ENCODE measurements at places on chromosomes 7 and 10.

GRCh38 chr10:48983648-48984351 is 44.2 kb upstream of the LRRC18 start:
- no peak for DNase-seq

DNA sequence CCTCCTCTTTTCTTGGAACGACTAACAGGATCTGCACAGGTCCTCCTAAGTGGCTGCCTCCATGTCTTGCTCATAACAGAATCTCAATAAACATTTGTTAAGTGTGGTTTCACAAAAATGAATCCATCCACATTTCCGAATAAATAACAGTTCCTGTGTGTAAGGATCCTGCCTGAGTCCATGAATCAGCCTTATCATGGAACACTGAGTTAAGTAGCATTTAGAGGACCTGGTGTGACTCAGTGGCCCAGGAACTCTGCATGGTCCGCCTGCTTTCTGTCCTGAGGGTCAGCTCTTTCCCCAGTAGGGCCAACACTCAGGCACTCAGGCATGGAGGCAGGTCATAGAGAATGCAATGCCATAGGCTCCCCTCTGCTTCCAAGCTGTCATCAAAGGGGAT is 15.8 kb upstream of the C10orf90 start:
- DNase-seq: no peak

DNA sequence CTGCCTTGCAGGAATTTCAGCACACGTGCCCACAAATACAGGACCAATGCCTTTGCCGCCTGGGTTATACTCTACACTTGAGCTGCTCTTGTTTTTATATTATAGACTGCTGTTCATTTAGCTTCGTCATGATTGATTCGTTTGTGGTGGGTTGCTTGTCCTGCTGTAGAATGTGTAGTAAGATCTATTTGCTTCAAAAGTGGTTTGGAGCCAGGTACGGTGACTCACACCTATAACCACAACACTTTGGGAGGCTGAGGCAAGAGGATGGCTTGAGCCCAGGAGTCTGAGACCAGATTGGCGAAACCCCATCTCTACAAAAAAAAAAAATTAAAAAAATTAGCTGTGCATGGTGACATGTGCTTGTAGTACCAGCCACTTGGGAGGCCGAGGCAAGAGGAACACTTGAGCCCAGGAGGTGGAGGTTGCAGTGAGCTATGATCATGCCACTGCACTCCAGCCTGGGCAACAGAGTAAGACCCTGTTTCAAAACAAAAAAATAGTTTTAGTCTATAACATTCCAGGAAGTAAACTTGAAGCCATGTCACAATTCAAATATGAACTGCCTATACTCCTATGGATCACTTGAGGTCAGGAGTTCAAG is 9.0 kb upstream of the RHBDD2 start:
- no peak for DNase-seq

GRCh38 chr7:1611708-1612241 is 41.9 kb upstream of the PSMG3 start:
- DNase-seq: no peak

GRCh38 chr7:76315364-76315763 is 12.9 kb downstream of the HSPB1 start:
- no peak for DNase-seq

DNA sequence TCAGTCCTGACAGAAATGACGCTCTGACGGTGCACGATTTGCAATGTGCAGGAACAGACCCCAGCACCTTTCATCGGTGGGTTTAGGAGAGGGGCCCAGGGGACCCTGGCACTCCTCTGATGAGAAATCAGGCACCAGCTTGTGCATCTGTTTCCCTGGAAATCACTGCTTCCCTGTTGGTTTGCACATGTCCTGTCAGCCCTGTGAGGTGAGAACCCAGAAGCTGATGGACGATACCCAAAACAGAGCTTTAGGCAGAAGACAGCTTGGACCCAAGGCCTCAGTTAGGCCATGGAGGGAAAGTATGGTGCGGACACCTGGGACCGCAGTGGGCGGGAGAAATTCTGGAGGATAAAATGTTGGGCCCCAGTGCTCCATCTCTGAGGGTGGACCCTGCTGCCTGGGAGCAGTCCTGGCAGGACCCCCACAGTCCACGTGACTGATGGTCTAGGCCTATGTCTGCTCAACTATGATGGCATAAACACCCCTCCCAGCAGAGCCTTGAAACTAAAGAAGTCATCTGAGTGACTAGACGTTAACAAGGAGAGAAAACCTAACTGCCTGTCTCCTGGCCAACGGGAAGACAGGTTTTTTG is 242.8 kb downstream of the PTPRN2 start:
- no peak for DNase-seq

DNA sequence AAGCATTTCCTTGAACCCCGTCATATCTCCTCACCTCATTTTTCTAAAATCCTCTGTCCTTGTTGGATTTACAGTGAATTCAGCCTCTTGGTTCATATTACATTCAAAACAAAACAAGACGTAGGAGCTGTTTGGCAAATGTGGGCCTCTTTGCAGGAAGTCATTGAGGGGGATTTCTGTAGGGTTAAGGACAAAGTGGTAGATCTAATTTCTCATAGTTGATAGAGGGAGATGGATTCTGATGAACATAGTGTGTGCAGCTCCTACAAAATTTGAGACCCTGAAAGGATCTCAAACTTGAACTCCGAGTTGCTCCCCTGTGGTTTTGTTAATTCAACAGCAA is 682 bp downstream of the TBXAS1 start:
- no peak for DNase-seq

- no peak for DNase-seq
Measured at GRCh38 chr10:131651674-131652437, 249.0 kb upstream of the PPP2R2D start.

- DNase-seq: no peak
Measured at GRCh38 chr10:102948176-102948575, 30.1 kb downstream of the CNNM2 start.

DNA sequence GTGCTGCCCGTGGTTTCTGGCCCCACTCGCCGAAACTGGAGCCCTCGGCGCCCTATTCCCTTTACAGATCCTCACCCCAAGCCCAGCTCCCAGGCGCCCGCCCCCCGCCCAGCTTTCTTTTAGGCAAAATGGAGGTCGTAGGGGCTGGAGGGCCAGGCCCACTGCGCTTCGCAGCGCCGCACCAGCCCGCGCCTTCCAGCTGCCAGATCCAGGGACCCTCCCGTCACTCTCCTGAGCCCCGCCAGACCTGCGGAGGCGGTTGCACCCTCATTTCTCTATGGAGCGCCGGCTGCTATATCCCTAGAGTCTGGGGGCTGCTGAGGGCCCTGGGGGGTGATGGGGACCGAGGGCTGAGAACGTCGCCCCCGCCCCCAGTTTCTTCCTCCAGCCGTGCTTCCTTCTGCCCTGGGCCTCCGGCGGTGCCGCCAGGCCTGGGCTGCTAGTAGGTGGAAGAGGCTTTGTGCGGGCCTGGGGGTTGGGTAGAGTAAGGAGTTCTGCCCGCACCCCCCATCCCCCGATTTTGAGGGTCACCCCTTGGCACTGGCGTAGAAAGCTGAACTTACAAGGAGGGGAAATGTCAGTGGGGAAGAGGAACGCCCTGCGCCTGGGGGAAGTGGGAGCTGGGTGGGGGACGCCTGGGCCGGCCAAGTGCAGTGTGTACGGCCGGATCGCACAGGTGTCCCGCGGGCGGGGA is 1.0 kb downstream of the GNB2 start:
- DNase-seq: no peak

- DNase-seq: no peak
Measured at GRCh38 chr7:114976666-114977065, 54.8 kb downstream of the MDFIC start.

- no peak for DNase-seq
Measured at GRCh38 chr7:35549781-35550180, 145.2 kb downstream of the HERPUD2 start.

DNA sequence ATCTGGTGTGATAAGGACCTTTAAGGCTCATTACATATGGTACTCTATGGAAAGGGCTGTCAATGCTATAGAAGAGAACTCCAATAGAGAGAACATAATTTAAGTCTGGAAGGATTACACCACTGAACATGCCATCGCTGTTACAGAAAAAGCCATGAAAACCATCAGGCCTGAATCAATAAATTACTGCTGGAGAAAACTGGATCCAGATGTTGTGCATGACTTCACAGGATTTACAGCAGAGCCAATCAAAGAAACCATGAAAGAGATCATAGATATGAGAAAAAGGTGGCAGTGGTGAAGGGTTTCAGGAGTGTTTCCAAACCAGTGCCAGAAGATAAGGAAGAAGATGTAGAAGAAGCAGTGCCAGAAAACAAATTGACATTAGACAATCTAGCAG is 18.9 kb upstream of the GPR22 start:
- no peak for DNase-seq

DNA sequence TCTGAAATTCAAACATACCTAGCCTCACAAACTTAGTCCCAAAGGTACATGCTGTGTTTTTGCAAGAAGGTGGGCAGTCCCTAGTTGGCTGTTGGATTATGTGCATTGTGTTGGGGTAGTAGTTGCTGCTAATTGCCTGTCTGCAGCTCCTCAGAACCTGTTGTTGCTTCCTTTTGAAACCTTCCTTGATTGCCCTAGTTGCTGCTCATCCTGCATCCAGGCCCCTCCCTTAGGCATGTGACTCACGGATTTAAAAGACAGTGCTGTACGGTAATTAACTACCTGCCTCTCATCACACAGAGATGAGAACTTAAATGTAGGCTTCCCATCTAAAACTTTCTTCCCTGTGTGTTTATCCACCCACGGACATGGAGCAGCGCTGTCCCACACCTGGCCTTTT is 67.7 kb downstream of the BMPR1A start:
- DNase-seq: no peak

GRCh38 chr7:39720586-39720985 is 97.2 kb downstream of the RALA start:
- DNase-seq: no peak

- no peak for DNase-seq
Measured at GRCh38 chr7:99788554-99788953, 4.6 kb upstream of the CYP3A4 start.

DNA sequence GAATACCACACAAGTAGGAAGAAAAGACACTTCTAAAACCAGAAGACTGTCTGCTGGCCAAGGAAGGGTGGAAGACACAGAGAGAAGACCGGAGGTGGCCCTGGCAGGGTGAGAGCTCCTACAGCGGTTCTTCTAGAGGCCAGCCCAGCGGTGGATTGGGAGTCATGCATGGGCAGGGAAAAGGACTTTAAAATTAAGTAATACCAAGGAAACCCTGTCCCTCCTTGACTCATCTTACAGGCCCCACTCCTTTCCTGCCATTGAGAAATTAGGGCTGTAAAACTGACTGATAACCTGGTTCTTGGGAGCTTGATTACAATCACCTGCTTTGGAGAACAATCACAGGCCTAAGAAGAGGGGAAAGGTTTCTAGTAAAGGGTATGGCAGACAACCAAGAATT is 16.1 kb downstream of the CALML3 start:
- peak; percentile 2 for DNase-seq

DNA sequence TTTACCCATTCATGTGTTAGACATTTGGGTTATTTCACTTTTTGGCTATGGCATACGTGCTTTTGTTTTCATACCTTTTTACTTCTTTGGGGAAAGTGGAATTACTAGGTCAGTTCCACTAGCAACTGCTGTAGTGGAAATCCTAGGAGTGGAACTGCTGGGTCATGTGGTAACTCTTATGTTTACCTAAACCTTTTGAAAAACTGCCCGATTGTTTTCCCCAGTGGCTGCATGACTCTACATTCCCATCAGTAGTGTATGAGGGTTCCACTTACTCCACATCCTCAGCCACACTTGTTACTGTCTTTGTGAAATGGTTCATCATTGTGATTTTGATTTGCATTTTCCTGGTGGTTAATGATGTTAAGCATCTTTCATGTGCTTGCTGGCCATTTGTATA is 82.3 kb downstream of the TAX1BP1 start:
- DNase-seq: no peak

DNA sequence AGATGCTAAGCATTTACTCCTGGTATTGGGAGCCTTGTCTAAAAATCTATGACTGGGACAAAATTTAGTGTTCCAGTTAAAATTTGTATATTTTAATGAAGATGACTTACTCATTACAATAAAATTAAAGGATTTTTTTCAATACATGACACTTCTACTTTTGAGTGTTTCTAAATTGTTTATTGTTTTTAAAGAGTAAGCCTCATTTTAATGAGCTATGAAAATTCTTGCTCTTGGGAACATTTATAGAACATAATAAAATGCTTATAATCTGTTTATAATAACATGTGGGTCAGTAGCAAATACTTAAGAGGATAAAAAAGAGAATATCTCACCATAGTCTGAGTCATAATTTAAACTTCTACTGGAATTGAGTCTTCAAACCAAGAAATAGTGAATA is 149.5 kb downstream of the PLCE1 start:
- no peak for DNase-seq

DNA sequence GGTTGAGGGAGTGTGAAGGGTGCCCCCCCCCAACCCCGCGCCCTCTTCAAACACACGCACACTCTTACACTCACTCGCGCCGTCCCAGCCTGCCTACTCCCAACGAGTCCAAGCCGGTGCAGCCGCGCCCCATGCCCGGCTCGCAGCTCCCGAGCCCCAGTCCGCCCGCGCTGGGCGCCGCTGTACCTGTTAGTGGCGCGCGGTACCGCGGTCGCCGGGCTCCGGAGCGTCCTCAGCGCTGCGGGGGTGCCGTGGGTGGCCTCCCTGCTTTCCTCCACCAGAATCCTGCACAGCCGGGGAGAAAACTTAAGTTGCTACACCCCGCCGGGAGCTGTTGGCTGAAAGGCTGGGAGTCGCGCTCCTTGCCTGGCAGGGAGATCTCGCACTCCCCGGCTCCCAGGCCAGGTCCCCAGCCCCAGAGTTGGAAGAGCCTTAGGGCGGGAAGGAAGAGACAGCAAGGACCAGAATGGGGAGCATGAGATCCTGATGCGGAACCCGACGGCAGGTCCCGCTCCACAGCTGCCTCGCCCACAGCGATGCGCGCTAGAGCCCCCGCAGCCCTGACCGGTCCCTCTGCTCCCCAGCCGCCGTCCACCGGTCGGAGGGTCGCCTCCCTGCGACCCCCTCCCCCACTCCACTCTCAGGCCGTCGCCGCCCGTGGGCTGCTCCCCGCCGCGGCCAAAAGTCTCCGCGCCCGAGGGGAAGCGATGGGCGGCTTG is 863 bp downstream of the ST8SIA6 start:
- DNase-seq: peak; percentile 53

- DNase-seq: no peak
Measured at GRCh38 chr7:10429511-10429910, 544.2 kb upstream of the PHF14 start.

- no peak for DNase-seq
Measured at GRCh38 chr10:102641402-102641801, 2.9 kb upstream of the TRIM8 start.

GRCh38 chr7:27140126-27140857 is 3.2 kb downstream of the HOXA5 start:
- DNase-seq: peak; percentile 42

GRCh38 chr7:85102813-85103350 is 84.0 kb downstream of the SEMA3D start:
- no peak for DNase-seq

Measured in mesothelial cell of epicardium (in vitro differentiated cells).